Activated CD4-positive, alpha-beta T cell treated with anti-CD3 and anti-CD28 coated beads for 36 hours (primary cell): ENCODE measurements at places on chromosomes 7 and 10. TPM values are rescaled to one million over a fixed set of nuclear protein-coding genes. Genes with fewer than 3 reads are reported as not detected.

ADCK2 gene
- total RNA-seq = 16.5 TPM

DNA sequence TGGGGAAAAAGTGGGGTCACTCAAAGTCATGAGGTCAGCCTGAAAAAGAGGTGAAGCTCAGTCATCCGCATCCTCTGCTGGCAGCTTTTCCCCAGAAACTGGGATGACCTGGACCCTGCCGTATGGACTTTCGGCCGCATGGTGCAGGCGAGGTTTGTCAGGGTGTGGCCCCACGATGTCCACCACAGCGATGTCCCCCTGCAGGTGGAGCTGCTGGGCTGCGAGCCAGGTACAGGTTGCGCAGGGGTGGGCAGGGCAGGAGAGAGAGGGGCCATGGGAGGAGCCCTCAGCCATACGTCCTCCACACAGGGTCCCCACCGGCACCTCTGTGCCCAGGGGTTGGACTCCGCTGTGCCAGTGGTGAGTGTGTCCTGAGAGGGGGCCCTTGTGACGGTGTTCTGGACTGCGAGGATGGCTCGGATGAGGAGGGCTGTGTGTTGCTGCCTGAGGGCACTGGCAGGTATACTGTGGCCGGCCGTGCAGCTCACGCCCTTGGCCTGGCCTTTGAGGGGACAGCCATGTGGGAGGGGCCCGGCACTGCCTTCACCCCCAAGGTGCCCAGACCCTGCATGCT is 23.0 kb upstream of the ZNF467 start:
- no peak overlapping the region for H3K27ac ChIP-seq
- H3K27me3 ChIP-seq = no peaks in the 10 kb centered on the region
- H3K4me1 ChIP-seq = no peaks in the 10 kb centered on the region
- no peaks in the 10 kb centered on the region for H3K36me3 ChIP-seq

TMEM196 gene
- total RNA-seq = not detected

- H3K36me3 ChIP-seq = no peaks in the 10 kb centered on the region
- no peak overlapping the region for H3K4me3 ChIP-seq
- DNase-seq = no peak
- peaks cover 11% of the 10 kb centered on the region for H3K27me3 ChIP-seq
These were observed 25.2 kb downstream of the TMEM270 start for GRCh38 chr7:73885975-73886798.

- DNase-seq = no peak
- H3K4me1 ChIP-seq = no peaks in the 10 kb centered on the region
These were observed 62.1 kb downstream of the TPST1 start for GRCh38 chr7:66267249-66267648.

DNA sequence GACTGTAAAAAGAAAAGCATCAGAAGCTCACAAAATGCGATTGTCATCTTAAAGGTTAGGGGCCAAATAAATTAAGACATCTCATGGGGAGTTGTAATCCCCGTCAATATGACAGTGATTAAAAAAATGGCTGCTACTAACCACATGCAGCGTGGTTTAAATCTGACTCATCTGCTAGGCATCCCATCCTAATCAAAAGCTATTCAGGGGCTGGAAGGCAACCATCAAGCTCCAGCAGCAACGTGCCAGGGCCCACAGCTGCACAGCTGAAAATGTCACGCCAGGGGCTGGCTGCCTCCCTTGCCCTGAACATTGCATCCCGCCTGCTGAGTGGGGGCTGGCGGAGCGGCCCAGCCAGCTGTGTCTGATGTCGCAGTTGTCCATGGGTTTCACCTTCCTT is 66.3 kb upstream of the FRMD4A start:
- H3K27me3 ChIP-seq = peaks cover 41% of the 10 kb centered on the region
- no peak overlapping the region for H3K4me3 ChIP-seq

DNA sequence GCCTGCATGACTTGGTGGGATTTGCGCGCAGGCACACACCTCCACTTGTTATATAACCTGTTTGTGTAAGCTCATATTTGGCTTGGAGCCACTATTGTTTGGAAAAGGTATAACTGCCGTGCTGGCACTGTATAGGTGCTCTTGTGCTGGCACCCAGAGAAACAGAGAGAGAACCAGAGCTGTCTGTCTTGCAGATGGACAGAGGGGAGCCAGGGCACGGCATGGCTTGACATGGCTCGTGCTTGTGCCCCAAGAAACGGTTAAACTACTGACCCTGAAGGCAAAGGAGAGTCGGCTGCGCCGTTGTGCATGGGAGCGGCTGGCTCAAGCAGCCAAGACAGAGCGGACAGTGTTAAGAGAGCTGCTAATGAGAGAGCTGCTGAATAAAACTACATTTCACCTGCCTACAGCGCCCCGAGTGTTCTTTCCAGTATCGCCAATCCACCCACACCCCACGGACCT is 23.2 kb downstream of the RAPGEF5 start:
- peaks cover 6% of the 10 kb centered on the region for H3K27me3 ChIP-seq
- peaks cover 2% of the 10 kb centered on the region for H3K4me1 ChIP-seq
- DNase-seq = no peak
- no peak overlapping the region for H3K27ac ChIP-seq
- H3K4me3 ChIP-seq = no peak overlapping the region
- no peaks in the 10 kb centered on the region for H3K36me3 ChIP-seq

- H3K4me1 ChIP-seq = peaks cover 7% of the 10 kb centered on the region
- peaks cover 18% of the 10 kb centered on the region for H3K36me3 ChIP-seq
- no peak for DNase-seq
- no peak overlapping the region for H3K4me3 ChIP-seq
- no peak overlapping the region for H3K27ac ChIP-seq
- H3K27me3 ChIP-seq = no peaks in the 10 kb centered on the region
These were observed 127.7 kb upstream of the NOBOX start for GRCh38 chr7:144531181-144531580.

DNA sequence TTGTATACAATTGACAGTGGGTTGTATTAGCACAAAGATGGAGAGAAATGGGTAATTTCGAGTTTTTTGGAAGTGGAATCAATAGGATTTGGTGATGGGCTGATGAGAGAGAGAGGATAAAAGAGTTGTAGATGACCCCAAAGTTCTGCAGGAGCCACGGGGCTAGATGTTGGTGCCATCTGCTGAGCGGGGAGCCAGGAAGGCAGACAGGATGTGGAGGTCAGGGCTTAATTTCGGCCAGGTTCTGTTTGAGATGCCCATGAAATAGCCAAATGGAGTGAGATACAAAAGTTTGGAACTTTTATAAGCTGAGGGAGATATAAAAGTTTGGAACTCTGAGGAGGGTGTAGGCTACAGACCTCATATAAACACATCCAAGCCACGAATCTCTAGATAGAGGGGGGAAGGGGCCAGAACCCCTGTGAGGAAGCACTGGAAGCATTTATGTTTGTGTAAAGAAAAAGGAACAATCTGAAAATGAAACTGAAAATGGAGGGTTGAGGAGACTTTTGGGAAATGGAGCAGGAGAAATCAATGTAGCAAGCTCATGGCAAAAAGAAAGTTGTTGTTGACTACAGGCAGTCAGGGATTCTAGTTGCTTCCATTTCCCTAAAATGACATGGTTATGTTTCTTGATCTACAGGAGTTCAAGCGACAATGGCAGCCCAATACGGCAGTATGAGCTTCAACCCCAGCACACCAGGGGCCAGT is 2.2 kb downstream of the GIMAP4 start:
- peak overlapping the region; percentile 89 for H3K4me3 ChIP-seq
- H3K4me1 ChIP-seq = peaks cover 50% of the 10 kb centered on the region
- H3K27ac ChIP-seq = peak overlapping the region; percentile 99
- no peaks in the 10 kb centered on the region for H3K27me3 ChIP-seq

DNA sequence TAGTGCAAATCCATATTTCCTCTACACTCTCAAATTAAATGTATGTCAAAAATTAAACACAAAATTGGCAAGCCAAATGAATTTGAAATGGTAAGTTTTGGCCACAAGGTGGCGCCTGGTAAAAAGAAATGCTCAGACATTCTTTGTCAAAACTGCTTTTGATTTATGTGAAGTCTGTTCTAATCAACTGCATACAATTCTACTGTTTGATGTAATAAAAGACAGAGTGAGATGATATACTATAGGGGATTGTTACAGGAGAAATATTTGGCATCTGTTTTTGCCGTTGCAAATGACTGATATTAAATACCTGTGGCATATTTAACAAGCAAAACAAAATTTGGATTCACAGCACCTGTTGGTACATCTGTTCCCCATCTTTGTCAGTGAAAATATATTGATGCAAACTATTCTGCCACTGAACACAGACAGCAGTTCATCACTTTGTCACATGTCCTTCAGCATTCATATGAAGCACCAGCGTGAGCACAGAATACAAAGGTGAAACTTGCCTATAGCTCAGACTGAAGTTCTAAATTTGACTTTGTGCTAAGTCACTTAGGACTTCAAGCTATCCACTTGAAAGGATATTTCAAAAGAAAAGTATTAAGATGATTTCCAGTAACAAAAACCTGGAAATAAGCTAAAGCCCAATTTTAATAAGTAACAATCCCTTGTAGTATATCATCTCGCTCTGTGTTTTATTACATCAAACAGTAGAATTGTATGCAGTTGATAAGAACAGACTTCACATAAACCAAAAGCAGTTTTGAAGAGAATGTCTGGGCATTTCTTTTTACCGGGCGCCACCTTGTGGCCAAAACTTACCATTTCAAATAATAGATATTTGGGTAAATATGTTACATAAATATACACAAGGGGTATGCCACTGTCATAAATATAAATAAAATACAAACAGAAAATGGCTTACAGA is 10.2 kb upstream of the CH25H start:
- peaks cover 9% of the 10 kb centered on the region for H3K4me1 ChIP-seq
- no peaks in the 10 kb centered on the region for H3K27me3 ChIP-seq
- H3K36me3 ChIP-seq = no peaks in the 10 kb centered on the region
- H3K4me3 ChIP-seq = no peak overlapping the region

ADAMTS14 gene
- total RNA-seq = not detected

TMEM26 gene
- not detected for total RNA-seq

FKBP9 gene
- 0.37 TPM for total RNA-seq

NKX1-2 gene
- total RNA-seq = not detected

- no peaks in the 10 kb centered on the region for H3K27me3 ChIP-seq
- H3K36me3 ChIP-seq = no peaks in the 10 kb centered on the region
- DNase-seq = no peak
- no peaks in the 10 kb centered on the region for H3K4me1 ChIP-seq
- H3K27ac ChIP-seq = no peak overlapping the region
These were observed 620.0 kb downstream of the CNTNAP2 start for GRCh38 chr7:146736446-146737190.

GRCh38 chr10:60122190-60122589 is 215.8 kb upstream of the CCDC6 start:
- no peaks in the 10 kb centered on the region for H3K27me3 ChIP-seq
- no peaks in the 10 kb centered on the region for H3K4me1 ChIP-seq
- peaks cover 3% of the 10 kb centered on the region for H3K36me3 ChIP-seq
- no peak for DNase-seq
- H3K27ac ChIP-seq = no peak overlapping the region
